ENCODE measurements at places on chromosomes 5 and 9. TPM values are rescaled to one million over a fixed set of nuclear protein-coding genes. Genes with fewer than 3 reads are reported as not detected.

The TGFBI gene
- total RNA-seq: not detected

DNA sequence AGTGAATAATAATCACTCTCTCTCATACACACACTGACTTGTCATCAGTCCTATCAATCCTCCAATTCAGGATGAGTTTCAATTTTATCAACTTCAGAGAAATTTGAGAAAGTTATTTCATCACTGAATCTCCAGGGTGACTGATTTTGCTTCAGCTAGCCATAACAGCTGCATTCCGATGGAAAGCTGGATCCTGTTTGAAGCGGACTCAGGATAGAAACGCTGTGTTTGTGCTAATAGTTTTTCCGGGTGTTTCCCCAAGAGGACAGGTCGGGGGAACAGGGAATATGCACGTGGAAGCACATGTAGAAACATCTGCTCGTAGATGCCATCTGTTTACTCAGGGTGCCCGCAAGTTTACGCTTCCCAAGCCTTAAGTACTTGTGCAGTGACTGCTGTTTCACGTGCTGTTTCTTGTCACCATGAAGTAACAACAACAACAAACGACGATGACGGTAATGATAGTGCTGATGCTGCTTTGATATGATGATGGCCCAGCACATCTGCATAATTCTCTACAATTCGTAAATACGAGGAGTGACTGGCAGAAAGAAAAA is 263.7 kb upstream of the DAPK1 start:
- no peak overlapping the region for H3K27ac ChIP-seq
- H3K36me3 ChIP-seq: no peaks in the 10 kb centered on the region
- H3K4me1 ChIP-seq: no peaks in the 10 kb centered on the region

DNA sequence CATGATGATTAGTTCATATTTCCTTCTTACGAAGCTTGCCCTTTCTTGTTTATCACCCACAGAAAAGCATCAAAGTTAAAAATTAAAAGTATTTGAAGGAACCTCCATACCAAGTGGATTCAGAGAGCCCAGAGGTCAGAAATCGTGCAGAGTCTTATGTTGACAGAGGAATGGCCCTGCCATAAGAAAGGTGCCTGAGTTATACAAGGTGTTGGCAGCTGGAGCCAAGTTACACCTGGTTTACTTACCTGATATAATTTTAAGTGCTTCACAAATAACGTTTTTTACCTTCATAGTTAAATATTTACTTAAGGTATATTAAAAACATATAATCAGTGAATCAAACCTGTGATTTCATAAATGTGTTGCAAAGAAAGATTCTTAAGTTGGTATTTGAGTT is 42.3 kb upstream of the DHFR start:
- peaks cover 3% of the 10 kb centered on the region for H3K4me1 ChIP-seq
- DNase-seq: no peak
- H3K4me3 ChIP-seq: no peak overlapping the region
- H3K27me3 ChIP-seq: no peaks in the 10 kb centered on the region

DNA sequence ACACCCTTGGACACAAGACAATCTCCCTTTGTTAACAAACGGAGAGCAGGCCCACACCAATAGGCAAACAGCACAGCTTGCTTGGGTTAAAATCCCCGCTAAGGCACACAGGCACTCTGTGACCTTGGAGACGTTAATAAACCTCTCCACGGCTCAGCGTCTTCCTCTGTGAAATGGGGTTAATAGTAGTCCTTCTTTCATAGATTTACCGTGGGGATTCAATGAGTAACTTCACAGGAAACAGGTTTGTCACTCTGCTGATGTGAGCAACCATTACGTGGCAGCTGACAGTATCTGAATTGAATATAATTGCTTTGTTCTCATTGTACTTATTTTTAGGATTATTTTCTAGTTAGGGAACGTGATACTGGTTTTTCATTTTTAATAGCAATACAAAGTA is 65.2 kb upstream of the ADRA1B start:
- no peaks in the 10 kb centered on the region for H3K36me3 ChIP-seq
- no peak for DNase-seq
- H3K27ac ChIP-seq: no peak overlapping the region
- no peaks in the 10 kb centered on the region for H3K4me1 ChIP-seq

- no peaks in the 10 kb centered on the region for H3K36me3 ChIP-seq
- no peak overlapping the region for H3K27ac ChIP-seq
- no peak for DNase-seq
- H3K4me1 ChIP-seq: no peaks in the 10 kb centered on the region
Measured at GRCh38 chr5:154118893-154119336, 71.6 kb upstream of the GALNT10 start.

- no peak overlapping the region for H3K27ac ChIP-seq
- no peaks in the 10 kb centered on the region for H3K27me3 ChIP-seq
- H3K4me1 ChIP-seq: peaks cover 54% of the 10 kb centered on the region
- peak overlapping the region; percentile 89 for H3K4me3 ChIP-seq
- H3K36me3 ChIP-seq: peaks cover 53% of the 10 kb centered on the region
Measured at GRCh38 chr9:70262948-70263347, 4.2 kb downstream of the SMC5 start.

DNA sequence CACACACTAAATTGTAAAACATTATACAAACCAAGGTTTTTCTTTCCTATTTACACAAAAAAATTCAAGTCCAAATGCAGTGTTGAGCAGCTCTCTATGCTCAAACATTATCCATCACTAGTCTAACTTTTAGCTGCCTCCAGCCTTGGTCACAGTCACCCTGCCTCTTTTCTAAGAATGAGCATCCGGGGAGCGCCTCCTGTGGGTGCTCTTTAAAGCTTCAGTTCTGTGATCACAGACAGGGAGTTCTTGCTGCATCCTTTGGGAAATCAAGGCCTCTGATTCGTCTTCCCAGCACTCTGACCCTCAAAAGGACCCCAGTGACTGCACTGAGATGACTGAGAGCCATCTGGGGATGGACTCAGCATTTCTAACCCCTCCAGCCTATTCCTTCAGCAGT is 289.6 kb downstream of the SEC61B start:
- peaks cover 9% of the 10 kb centered on the region for H3K27me3 ChIP-seq
- no peak overlapping the region for H3K4me3 ChIP-seq
- H3K27ac ChIP-seq: no peak overlapping the region
- DNase-seq: no peak

DNA sequence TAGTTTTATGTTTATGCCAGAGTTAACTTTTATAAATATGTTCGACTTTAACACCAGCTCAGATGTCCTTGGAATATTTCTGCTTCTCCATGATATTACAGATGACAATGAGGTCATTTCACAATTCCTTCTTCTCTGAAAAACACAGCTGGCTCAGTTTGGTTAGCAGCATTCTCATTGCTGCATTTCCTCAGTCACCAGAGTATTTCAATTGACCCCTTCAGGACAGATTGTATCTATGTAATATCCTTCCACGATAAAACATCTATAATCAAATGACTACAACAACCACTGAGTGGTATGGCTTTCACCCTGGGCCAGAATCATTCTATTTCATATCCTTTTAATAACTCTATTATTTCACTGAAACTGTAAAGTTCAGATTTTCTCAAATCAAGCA is 148.7 kb downstream of the OXCT1 start:
- no peaks in the 10 kb centered on the region for H3K4me1 ChIP-seq
- no peak overlapping the region for H3K27ac ChIP-seq
- no peak for DNase-seq
- H3K27me3 ChIP-seq: peaks cover 3% of the 10 kb centered on the region
- peaks cover 5% of the 10 kb centered on the region for H3K36me3 ChIP-seq
